NCI-H146 (cell line): ENCODE measurements at places on chromosomes 3 and 15.

GRCh38 chr15:82624008-82624407 is 23.2 kb downstream of the CPEB1 start:
- DNase-seq = no peak

DNA sequence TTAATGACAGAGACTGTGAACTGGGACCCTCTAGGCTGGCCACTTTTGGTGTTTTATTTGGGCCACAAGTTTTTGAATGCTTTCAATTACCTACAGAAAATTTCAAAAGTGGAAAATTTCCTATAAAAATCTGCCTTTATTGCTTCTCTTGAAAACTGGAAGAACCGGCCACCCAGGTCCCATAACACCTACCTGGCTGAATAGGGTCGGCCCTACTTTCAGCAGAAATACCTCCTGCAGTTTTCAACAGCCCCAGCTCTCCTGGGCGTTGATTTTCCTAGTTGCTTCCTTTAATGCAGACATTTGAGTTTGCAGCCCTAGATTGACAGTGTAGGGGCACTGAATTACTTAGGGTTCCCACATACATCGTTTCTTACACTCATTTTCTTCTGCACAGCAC is 719 bp upstream of the SRPRB start:
- peak; percentile 38 for DNase-seq

- DNase-seq = no peak
These were observed 155.8 kb downstream of the NR1D2 start for GRCh38 chr3:24100696-24101402.

GRCh38 chr15:48406266-48406891 is 75.2 kb downstream of the DUT start:
- peak; percentile 74 for DNase-seq

GRCh38 chr3:36695769-36696137 is 68.6 kb downstream of the DCLK3 start:
- DNase-seq = no peak

DNA sequence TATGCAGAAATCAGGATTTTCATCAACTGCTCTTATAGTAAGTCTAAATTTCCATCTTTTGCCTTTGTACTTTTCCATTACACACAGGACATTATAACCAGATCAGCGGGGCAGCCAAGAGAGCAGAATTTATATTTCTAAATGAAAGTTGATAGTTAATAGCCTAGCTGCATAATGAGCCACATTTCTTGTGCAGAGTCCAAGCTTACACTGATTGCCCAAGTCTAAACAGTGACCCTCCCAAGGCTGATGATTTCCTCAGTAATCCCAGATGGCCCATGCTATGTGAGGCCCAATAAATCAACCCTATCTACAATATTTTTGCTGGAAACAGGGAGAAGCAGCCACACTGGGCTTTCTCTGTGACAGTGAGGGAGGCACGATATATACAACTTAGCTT is 475.8 kb upstream of the KCNMB2 start:
- no peak for DNase-seq

GRCh38 chr15:63530235-63530634 is 25.8 kb downstream of the USP3 start:
- no peak for DNase-seq

- DNase-seq = no peak
These were observed 423.7 kb upstream of the SEMA6D start for GRCh38 chr15:47293466-47294162.

DNA sequence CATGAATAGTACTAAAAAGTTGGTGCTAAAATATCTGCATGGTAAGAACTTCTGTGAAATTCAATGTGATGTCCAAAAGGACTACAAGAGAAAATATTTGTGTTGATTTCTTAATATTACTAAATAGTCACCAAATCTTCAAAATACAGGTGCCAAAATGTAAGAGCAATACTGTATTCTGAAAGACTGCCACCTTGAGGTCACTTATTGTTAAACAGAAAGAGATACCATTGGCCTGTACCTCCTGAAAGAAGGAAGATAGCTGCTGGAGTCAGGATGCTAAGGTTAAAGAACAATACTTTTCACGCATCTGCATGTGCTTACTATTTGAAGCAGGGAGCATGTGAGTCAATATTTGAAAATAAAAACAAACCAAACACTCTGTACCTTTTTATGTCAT is 72.0 kb upstream of the LSAMP start:
- no peak for DNase-seq

- no peak for DNase-seq
These were observed 366.6 kb downstream of the AGBL1 start for GRCh38 chr15:86446253-86446640.

DNA sequence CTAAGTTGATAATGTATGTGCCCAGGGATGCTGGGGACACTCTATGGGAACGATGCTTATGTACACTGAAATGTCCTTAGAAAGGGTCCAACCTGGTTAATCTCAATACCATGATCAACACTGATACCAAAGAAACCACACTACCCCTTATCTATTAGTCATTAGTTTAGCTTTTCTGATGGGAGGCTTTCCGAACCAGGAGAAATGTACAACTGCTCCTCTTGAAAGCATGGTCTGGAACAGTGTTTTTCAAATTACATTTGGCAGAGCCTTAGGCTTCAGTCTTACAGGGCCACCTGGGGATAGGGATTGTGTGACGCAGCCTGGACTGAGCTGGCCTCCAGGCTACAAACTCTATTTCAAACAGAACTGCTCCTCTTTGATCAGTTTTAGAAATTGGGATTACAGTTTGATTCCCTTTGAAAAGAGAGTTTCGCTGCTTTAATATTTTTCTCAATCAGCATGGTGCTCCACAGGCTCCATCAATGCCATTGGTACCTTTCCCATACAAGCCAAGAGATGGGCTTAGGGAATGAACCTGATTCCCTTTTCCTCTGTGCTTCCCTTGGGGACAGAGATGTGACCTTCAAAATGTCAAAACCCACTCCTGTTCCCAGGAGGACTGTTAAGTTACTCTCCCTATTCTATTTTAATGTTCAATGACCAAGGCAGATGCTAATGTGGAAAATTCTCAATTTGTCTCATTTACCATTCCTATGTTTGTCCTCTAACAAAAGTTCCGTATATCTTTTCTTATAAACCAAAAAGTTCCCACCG is 296.0 kb upstream of the ADAMTS9 start:
- DNase-seq = no peak

DNA sequence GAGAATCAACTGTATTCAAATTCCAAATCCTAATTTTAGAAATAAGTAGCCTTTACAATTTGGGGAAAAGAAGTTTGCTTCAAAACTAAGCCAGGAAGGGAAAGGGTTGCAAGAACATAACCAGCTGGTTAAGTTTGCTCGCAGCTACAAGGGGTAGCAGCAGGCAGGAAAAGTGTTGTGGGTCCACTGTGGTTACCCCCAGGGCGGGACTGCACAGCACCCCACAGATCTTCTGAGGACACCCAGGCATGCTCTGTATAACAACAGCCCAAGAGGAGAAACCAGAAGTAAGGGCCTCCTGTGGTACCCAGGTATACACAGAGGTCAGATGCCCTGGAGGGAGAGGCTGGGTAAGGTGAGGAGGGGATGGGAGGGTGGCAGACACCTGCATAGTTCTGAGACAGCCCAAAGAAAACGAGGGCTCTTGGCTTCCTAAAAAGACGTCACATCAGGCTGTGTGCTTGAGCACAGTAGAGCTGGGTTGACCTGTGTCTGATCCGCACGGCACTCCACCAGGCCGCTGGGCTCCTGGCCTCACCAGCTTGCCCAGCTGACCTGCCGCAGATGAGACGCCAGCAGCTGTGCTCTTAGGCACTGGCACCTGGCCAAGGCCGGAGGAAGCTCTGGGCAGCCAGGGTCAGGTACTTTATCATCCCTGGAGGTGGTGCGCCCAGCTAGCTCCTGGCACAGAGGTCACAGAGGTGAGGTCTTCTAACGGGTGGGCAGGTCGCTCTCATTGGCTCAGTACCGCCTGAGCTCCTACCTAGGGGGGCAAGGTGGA is 81.8 kb upstream of the SNRPA1 start:
- DNase-seq = no peak

DNA sequence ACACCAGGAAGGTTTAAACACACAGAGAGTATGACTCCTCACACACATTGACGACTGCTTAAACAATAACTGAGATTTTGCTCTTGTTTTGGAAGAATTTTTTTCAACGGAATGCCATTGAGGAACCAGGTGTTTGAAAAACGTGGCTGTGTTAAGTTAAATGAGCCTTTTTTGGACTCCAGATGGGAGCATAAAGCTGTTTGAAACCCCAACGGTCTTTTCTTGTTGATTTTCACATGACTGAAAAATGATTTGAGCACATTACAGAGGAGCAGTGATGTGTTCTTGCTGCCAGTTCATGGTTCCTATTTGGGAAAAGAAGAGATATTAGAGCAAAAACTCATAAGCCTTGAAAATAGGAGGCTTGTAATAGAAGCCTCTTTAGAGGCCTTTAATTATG is 97.8 kb upstream of the SELENOK start:
- no peak for DNase-seq

- DNase-seq = no peak
These were observed 19.9 kb downstream of the TAMM41 start for GRCh38 chr3:11826628-11827265.

DNA sequence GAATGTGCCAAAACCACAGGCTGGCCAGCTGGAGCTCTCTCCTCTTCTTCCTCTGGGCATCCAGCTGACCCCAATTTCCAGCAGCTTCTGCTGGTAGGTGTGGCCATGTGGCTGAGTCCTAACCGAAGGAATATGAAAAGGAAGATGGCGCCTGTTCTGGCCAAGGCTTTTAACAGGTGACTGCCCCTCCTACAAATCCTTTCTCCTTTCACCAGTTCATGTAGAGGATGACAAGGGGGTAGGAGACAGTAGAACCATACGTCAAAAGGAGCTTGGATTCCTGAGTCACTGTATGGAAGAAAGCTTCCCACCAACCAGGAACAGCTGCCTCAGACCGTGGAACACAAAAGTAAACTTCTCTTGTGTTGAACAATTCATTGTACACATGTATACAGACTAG is 316.7 kb upstream of the IGF1R start:
- no peak for DNase-seq

DNA sequence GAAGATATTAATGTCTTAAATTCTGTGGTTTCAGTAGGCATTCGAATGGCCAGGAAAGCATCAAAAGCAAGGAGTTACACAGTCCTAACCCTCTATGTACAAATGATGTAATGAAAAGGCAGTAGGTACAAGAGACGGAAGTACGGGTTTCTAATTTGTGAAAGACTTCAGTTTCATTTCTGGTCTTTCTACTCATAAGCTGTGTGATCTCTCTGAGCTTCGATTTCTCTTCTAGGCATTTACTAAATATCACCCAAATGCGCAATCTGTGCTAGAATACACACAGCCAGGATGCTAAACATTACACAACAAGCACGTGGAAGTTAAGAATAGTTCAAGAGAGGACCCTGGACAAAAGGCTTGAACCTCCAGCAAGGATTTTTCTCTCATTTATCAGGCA is 17.9 kb upstream of the STIMATE start:
- DNase-seq = no peak

DNA sequence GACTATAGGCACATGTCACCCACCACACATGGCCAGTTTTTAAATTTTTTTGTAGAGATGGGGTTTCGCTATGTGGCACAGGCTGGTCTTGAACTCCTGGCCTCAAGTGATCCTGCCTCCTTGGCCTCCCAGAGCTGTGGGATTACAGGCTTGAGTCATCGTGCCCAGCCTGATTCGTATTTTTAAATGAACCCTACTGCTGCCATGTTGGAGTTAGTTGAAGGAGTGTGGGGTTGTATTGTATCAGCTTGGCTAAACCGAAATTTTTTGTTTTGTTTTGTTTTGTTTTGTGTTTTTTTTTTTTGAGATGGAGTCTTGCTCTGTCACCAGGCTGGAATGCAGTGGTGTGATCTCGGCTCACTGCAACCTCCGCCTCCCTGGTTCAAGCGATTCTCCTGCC is 11.8 kb upstream of the ZNF770 start:
- no peak for DNase-seq

DNA sequence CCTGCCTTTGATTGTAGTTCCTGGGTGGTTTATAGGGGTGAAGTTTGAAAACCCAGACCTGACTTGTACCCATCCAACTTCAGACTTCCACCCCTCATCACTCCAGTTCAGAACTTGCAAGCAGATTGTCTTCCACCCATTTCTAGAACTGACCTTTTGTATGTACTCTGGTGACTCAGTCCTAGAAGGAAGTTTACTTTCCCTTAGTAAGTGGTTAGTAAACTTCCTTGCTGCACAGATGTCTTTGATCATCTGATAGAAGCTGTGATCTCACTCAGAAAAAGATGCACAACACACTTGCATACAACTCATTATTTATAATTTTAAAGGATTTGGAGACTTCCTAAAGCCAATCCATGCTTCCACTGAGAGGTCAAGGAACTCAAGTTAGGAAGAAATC is 368.0 kb downstream of the MFSD1 start:
- no peak for DNase-seq

DNA sequence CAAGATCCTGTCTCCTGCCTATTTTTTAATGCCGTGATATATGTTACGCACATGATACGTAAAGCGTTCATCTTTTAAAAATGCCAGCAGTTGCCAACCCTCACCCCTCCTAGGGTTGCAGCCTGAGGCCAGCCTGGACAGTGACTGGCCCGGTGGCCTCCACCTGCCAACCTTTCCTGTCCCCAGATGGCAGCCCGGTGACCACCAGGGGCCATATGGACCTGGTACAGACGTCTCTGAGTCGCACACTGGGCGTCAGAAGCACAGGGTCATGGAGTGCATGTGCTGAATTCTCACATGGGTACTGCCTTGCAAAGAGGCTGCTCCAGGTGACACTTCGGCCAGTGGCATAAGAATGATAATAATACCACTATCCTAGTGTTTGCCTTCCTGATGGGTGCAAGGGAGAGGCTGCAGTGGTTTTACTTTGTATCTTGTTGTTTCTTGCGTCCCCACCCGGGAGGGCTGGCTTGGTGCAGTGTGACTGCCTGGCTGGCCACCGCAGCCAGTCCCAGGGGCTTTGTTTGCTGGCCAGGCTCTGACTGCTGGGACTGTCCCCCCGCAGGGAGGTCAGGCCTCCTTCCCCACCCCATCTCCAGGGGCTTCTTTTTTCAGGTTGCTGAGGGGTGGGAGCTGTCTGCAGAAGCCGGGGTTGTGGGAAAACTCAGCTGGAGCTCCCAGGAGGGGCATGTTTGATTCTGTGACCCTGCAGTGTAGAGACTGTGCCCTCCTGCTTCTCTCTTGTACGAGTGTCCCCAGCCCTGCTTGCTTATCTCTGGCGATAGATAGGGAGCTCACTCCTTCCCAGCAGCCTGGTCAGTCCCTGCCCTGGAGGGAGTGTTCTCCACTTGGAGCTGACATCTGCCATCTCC is 16.9 kb downstream of the FBLN2 start:
- no peak for DNase-seq

- DNase-seq = no peak
These were observed 3.5 kb downstream of the U2SURP start for GRCh38 chr3:143004823-143005222.

DNA sequence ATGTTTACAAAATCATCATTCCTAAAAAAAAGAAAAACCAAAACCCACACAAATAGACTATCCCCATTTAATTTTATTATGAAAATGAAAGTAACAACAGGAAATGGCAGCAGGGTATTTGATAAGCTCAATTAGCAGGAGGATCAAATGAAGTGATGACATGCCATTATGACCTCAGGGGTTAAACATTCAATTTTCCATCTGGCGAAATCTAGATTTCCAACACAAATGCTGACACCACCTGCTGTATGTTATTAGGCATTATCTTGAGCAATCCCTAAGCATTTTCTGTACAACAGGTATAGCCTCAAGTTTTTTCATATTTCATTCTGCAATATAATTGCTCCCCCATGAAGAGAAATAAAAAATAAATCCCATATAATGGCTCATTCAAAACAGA is 57.1 kb downstream of the SHQ1 start:
- DNase-seq = peak; percentile 63

- DNase-seq = no peak
These were observed 210.2 kb downstream of the ADAMTS17 start for GRCh38 chr15:100131321-100132224.
